Activated T-cell treated with anti-CD3 and anti-CD28 coated beads, Interleukin-2, amount 50 U/mL, for 1 hour (primary cell): ENCODE measurements at places on chromosomes 16 and 17.

DNA sequence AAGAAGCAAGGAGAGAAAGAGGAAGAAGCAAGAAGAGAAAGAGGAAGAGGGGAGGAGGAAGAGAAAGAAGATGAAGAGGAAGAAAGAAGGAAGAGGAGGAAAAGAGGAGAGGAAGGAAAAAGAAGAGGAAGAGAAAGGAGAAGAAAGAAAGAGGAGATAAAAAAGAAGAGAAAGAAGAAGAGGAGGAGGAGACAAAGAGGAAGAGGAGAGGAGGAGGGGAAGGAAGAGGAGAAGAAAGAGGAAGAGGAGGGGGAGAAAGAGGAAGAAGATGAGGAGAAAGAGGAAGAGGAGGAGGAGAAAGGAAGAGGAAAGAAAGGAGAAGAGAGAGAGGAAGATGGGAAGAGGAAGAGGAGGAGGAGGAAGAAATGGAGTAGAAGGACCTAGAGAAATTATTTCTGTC is 80.4 kb downstream of the CDYL2 start:
- no peak for DNase-seq

DNA sequence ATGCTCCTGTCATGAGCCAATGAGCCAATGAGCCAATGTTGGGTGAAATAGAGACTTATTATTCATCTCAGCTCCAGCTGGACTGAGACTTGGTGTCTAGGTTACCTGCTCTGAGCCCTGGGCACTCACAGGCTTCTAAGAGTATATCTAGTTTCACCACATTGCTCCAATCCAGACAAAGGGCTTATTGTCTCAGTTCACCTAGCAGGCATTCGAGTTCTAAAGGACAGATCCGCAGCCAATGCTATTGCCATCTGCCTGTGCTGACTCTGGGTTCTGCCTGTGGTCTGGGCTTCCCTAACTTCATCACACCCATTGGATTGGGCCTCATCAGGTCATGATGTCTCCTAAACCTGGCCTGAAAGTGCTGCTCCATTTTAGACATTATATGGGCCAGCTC is 66.1 kb upstream of the HS3ST4 start:
- no peak for DNase-seq

DNA sequence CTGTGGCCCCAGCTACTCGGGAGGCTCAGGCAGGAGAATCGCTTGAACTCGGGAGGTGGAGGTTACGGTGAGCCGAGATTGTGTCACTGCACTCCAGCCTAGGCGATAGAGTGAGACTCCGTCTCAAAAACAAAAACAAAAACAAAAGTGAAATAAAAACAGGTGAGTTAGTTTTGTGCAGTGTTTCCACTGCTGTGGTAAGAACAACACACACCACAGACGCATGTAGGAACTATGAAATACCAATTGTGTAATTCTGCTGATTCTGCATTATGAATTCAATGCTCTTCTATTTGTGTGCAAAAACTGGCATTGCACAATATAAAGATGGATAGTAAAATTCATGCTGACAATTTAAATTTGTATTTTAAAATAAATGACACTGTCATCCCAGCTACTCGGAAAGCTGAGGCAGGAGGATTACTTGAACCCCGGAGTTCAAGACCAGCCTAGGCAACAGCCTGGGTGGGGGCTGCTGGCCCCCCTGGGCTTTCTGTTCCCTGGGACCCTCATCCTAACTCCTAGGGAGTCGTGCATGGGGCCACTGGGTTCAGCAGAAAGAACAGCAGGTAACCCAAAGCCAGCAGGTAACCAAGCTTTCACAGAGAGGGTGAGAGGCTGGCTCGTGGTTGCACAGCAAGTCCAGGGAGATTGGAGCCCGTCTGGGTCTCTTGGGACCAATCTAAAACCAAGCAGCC is 10.6 kb upstream of the RHBDF2 start:
- no peak for DNase-seq

DNA sequence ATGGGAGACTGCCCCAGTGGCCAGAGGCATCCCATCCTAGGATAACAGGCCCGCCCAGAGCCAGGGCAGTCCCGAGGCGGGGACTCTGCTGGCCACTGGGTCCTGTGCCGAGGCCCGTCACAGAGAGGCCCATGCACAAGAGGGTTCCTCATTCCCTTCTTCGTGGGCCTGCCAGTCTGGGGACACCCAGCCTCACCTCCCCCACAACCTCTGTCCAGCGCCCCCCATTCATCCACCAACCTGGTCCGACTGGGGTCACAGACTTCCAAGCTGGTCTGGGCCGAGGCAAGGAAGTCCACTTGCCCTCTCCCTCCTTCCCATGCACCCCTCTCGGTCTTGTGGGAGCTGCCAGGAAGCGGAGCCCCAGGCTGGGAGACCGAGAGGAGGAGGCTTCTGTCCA is 94.2 kb upstream of the PLCG2 start:
- DNase-seq, result no peak

GRCh38 chr17:42016411-42016831 is 818 bp downstream of the DNAJC7 start:
- peak; percentile 29 for DNase-seq

GRCh38 chr17:50107790-50108414 is 12.8 kb downstream of the PDK2 start:
- DNase-seq, result no peak

- DNase-seq, result no peak
Observed at GRCh38 chr16:61149709-61150108, 886.5 kb downstream of the CDH8 start.

GRCh38 chr16:20904507-20905081 is 4.0 kb downstream of the LYRM1 start:
- no peak for DNase-seq

GRCh38 chr16:87108941-87109340 is 208.3 kb downstream of the C16orf95 start:
- DNase-seq, result no peak

GRCh38 chr17:1561420-1562175 is 994 bp downstream of the PITPNA start:
- peak; percentile 61 for DNase-seq

GRCh38 chr17:78444392-78444791 is 65.9 kb downstream of the PGS1 start:
- DNase-seq, result no peak

DNA sequence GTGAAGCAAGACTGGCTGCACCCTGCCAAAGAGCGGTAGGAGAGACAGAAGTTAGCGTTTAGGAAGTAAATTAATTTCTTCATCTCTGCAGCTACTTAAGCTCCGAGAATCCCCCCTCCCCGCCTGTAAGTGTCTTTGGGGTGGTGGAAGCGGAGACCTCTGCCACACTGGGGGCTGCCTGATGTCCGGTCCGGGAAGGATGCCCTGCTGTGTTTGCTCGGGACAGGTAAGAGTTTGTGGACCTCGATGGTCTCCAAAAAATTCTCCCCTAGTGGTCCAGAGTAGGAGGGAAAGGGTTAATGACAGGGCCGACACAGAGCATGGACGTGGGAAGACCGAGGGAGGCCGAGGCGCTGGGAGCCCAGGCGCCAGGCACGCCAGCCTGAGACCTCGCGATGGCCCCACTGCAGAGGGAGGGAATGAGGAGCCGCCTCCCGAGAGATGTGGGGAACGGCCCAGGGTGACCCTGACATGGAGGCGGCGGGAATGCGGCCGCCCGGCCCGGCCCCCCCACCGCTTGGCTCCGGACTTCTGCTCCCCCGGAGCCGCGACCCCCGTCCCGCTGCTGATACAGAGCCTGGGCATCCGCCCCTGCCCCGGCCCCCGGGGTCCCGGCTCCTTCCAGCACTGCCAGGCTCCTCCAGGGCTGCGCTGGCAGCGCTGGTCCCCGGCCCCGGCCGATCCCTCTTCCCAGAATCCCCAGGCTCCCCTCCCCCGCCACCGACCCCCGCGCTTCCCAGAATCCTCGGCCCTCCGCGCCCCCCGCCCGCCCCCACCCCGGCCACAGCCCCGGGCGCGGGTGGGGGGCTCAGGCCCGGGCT is 680 bp downstream of the ZNF629 start:
- DNase-seq, result no peak

DNA sequence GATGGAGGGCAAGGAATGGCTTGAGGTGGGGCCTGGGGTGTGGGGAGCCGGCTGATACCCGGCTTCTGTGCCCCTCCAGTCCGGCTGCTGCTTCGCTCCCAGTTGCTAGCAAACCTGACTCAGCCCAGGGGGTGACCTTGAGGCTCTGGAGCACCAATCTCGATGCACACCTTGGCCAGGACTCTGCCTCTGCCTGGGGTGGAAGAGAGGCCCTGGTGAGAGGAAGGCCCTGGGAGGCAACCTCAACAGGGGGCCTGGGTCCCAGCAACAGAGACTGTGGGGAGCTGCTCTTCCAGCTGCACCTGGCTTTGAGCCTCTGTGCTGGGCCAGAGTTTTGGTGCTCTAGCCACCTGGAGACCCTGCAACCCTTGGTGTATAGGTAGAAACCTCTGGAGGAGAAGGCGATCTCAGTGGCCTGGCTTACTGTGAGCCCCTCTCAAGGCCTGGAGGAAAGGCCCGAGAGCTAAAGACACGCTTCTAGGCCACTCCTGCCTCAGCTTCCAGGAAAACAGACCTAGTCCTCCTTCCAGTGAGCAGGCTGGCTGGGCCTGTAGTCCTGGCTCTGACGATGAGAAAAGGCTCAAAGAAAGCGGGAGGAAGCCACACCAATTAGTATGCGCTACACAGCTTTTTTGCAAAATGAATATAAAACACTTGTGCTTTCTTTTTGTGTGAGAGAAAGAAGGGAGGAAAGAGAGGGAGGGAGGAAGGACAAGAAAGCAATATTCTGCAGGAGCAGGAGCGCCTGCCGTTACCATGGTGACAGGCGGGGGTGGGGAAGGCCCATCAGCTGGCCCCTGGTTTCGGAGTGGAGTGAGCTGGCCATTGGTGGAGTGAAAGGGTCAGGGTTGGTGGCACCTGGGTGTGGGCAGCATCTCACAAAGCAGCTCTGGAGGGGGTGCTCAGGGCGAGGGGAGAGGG is 51.0 kb downstream of the VAC14 start:
- DNase-seq, result no peak

DNA sequence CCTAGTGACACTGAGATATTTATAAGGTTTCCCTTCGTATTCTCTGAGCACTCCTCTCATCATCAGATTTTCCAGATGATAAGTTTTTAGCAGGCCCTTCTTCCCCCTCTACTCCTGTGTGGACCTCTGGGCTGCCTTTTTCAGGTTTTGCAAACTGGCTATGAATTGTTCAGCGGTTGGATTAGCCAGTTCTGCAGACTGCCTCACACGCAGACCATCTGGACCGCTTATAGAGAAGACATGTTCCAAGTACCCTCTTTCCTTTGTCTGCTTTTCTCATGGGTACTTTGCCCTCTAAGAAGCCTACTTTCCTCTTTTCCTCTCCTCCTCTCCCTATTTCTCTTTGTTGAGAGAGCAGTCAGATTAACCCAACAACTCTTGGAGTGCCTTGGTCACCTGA is 111.6 kb downstream of the GRIN2A start:
- DNase-seq, result no peak

DNA sequence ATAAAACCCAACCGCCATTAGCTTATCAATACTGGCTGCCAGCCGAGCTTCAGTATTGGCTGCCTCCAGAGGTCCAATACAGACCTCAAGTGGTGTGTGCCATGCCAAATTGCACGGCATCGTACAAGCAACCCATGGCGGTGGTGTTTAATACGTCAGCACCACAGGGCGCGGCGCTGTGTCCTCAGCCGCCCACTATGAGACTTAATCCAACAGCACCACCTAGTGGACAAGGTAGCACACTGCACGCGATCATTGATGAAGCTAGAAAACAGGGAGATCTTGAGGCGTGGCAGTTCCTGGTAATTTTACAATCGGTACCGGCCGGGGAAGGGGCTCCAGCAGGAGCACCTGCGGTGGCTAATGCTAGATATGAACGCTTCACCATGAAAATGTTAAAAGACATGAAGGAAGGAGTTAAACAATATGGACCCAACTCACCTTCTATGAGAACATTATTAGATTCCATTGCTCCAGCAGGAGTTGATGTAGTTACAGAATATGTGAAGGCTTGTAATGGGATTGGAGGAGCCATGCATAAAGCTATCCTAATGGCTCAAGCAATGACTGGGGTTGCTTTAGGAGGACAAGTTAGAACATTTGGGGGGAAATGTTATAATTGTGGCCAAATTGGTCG is 15.4 kb downstream of the FLYWCH1 start:
- DNase-seq, result peak; percentile 87

GRCh38 chr17:14432079-14432478 is 131.2 kb downstream of the HS3ST3B1 start:
- no peak for DNase-seq

DNA sequence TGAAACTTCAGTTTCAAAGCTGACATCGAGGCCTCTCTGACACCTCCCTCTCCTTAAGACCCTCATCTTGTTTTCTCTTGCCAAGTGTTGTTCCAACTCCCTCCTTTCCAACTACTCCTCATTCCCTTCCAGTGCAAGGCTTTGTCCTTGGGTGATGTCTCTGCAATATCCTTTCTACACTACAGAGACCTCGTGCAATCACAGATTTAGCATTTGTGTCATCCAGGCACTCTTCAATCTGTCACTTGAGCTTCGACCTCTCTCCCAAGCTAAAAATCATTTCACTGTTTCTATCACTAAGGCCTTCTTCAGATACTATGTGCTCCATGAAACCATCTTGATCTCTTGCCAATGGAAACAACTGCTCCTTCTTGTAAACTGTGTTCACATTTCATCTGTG is 31.6 kb downstream of the TEKT3 start:
- no peak for DNase-seq

DNA sequence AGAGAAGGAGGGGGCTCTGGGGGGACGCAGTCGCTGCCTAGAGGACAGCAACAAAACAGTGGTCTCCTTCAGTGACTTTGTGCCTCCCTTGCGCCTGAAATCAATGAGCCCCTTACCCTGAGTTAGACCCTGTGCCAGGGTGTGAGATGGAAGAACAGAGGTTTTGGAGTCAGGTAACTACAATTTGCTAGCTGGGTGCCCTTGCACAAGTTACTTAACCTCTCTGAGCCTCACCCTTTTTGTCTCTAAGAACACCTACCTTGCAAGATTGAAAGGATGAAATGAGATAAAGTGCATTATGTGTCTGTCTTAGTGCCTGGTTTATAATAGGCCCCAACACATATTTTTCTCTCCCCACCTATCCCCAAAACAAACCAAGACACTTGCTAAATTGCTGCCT is 9.9 kb downstream of the RND2 start:
- DNase-seq, result no peak

DNA sequence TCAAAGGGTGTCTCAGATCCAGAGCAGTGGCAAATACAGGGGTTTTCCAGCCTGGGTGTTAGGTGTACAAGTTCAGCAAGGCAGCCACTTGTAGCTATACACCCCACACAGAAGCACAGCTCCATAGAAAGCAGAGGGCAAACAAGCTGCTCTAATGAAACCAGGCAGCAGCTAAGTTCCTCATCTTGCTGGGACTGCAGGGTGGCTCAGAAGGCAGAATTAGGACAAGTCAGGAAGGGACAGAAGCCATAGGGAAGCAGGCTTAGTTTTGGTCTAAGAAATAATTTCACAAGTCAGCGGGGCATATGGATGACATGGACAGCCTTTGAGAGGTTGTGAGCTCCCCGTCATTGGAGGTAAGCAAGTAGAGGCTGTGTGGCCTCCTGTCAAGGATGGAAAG is 23.7 kb downstream of the CNGB1 start:
- no peak for DNase-seq

DNA sequence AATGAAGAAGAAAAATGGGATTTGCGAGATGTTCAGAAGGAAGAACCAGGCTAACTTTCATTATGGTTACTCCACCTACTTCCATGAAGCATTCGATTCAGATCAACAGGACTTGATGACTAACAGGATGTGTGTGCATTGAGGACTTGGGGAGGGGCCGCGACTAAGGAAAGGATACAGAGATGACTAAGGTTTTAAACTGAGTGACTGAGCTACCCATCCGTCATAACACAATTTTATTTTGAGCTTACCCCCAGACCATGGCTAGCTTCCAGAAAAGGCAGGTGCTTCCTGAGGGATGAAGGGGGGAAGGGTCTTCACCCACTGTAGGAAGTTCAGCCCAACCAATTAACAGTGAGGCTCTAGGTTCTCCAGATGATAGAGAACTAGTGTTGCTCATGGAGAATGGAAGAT is 2.5 kb upstream of the CDYL2 start:
- no peak for DNase-seq
